Breast epithelium (tissue), 4 donors: ENCODE measurements at places on chromosomes 3 and 15.

DNA sequence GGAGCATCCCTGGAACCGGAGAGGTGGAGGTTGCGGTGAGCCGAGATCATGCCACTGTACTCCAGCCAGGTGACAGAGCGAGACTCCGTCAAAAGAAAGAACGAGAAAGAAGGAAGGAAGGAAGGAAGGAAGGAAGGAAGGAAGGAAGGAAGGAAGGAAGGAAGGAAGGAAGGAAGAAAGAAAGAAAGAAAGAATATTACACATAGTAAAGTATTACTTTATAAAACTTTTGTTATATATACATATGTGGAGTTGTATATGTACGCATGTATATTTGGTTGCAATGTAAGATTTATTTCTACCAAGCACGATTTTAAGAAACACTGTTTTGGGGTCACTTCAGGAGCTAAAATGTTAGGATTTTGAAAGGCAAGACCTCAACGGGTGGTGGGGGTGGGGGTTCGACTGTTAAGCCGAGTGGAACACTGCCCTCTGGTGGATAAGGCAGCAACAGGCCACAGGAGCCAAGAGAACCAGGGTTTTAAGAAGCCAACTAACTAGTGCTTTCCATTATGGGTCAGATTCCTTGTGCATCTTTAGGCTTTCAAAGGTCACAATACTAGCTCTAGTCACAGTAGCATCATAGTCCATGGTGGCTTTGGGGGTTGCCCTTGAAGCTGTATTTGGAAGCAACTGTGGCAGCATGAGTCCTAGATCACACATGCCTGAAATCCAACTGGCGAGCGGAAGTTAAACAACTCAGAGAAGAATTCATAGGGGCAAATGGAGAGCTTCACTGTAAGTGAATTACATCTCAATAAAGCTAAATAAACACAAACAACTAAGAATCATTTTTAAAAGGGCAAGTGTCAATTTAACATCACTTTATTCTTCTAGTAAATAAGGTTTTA, 22.5 kb downstream of the GLB1 start:
- peak; percentile 22 for DNase-seq

GRCh38 chr3:11739706-11740105, 96.0 kb upstream of the VGLL4 start:
- no peak for DNase-seq

- no peak for DNase-seq
Observed at GRCh38 chr3:97948351-97949109, 23.7 kb downstream of the RIOX2 start.

- no peak for DNase-seq
Observed at GRCh38 chr15:95825208-95825607, 505.3 kb upstream of the NR2F2 start.

- peak; percentile 30 for DNase-seq
Observed at GRCh38 chr3:52440249-52440551, 4.7 kb downstream of the SEMA3G start.

DNA sequence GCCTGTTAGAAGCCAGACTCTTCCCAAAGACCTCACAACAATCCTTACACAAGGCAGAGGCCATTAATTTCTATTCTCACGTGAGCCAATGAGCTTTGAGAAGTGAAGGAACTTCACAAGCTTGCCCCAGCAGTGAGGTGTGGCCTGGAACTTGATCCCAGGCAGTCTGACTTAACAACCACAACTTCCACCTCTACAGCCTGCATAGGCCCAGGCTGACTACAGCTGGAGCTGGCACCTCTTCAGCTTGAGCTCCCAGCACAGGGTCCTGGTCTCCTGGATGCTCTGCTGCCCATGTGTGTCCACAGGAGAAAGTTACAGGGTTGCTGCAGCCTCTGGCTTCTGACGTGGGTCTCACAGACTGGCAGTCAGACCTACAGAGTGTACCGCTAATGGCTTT, 111.0 kb downstream of the ERC2 start:
- no peak for DNase-seq

GRCh38 chr15:40543631-40544294, 21.1 kb downstream of the CCDC32 start:
- DNase-seq = no peak
